Putamen (tissue), 1 donor: ENCODE measurements at places on chromosomes 3 and 15.
A peak's percentile ranks its signal among the peaks of the same experiment; 100 is the strongest.

DNA sequence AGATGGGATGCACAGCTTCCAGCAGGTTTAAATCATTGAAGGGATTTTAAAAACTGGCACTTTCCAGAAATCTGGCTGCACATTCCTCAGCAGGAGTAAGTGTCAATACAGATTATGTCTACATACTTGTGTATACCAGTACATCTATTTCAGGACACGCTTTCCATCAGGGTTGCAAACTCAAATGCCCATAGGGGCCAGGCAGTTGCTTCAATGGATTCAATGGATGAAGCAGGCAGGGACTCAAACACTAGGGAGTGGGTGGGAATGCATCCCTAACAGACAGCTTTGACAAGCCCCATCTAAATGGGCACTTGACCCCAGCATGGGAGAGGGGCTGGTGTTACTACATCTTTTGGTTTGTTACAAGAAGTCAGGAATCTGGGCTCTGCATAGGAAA, 136.8 kb downstream of the FOXP1 start:
- no peak for DNase-seq

DNA sequence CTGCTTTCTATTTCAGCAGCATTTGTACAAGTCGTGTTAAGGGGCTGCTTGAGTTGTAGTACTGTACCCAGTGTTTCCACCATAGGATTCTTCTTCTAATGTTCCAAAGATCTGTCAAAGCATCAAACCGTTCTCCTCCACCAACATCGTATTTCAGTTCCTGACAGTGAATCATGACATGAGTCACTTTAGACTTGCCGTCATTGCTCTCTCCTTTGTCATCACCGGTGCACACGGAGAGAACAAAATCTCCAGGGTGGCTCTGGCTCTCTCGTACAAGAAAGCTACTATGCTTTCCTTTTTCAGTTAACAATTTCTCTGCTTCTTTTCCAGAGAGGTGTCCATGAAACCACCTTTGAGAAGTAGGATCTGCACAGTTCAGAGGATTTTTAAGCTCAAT, 270.9 kb upstream of the CCDC54 start:
- peak; percentile 45 for DNase-seq

DNA sequence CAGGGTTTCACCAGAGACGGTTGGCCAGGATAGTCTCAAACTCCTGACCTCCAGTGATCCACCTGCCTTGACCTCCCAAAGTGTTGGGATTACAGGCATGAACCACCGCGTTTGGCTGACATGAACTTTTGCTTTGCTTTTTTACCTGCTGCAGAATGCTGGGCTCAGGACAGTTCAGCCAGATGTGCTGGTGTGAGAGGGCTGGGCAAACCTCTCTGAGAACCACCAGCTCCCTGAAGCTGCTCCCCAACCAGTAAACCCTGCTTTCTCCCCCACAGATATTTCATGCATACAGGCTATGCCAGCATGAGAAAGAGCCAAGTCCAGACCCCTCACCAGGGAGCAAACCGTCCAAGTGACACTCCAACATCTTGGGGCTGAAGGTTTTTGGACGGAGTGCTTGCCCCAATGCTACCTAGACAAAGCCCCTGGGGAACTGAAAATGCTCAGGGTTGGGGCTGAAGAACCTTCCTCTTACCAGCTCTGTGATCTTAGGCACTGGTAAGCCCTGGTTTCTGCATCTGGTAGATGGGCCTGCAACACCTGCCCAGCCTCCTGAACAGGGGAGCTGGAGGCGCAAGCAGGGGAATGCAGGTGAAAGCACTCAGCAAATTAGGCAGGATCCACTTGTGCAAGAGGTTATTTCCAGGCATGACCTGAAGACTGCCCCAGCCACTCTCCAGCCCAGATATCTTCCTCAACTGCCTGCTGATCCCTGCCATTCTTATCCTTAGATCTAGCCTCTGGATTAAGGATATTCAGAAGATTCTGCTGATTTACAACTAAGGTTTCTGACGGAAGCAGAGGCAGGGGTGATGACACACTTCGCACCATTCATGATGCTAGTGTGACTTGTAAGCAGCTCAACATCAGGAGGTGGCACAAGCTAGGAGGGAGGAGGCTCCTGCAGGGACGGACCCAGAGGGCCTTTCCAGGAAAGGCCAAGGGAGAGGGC, 78.8 kb downstream of the TLE3 start:
- no peak for DNase-seq

DNA sequence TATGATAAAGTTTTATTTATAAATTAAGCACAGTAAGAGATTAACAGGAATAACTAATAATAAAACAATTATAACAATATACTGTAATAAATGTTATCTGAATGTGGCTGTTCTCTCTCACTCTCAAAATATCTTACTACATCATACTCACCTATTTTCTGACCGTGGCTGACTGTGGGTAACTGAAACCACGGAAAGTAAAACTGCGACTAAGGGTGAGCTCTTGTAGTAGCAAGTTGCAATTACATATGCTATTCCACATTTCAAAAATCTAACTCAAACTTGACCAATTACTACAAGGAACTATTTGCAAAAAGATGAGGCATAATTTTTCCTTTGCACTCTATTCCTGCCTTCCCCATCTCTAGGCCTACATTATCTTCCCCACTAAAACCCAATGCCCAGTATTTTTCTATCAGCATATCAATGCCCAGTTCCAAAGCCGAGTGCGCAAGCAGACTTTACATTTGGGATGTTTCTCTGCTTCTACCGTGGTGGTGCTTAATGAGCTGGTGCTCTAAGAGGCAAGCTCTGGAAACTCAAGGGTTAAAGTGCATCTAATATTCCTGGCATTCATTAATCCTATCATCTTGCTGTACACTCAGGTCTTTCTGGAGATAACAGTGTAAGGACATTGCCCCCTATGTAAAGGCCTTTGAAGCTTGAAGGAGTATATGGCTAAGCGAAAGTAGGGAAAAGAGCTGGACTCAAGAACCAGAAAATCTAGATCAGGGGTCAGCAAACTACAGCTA, 6.7 kb downstream of the PCYT1A start:
- no peak for DNase-seq

GRCh38 chr3:127371334-127371733, 83.5 kb upstream of the PRR20G start:
- no peak for DNase-seq

DNA sequence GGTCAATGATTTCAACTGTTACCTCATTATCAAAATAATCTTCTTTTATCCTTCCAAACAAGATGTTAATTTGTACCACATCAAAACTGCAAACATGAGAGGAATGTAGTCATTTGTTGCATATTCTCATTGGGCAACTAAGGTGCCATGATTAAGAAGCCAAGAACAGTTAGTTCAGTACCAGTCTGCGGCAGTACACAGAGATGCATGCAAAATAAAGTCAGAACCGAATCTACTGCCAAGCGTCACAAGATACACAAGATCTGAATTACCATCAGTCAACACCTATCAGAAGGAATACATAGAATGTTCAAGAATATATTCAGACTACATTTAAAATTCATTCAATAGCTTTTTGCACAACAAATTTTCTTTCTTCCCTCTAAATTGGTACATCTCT, 127.6 kb upstream of the SPATA12 start:
- DNase-seq, result no peak

DNA sequence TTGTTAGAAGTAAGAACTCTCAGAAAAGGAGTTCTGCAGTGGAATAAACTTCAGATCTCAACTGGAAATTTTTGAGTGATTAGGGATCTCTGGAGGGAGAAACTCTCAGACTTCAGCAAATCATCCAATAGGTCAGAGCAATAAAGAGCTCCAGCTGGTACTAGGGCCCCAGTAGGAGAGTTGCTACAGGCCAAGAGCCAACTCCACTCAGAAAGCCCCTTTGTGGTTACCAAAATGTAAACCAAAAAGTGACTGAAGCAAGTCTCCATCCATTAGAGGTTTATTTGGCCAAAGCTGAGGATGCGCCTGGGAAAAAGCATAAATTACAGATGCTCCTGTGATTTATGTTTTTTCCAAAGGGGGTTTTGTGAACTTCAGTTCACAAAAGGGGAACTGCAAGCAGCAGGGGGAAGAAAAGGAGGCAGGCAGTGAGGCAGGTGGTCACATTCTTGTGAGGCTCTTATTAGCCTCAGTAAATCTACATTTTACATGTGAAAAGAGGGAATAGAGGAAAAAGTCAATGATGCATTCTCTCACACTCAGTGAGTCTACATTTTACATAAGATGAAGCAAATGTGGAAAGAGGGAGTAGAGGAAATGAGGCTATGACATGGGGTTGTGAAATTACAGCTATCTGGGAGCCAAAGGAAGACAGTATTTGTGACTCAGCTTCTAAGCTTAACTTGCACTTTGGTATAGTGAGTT, 92.4 kb upstream of the DAZL start:
- DNase-seq, result no peak

DNA sequence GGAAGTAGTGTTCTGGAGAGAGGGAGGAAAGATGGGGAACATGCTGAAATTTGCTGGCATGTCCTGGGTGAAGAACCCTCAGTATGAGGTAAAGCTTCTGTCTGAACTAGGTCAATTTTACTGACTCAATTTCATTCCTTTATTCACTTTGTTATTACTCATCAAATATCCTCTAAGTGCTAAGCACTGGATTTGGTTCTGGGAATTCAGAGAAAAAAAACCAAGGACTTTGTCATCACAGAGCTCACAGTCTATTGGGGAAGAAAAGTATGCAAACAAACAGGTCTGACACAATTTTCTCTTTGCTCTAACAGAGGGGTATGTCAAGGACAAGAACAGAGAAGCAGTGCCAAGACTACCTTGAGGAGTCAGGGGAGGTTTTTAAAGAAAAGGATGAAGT, 68.0 kb downstream of the TFG start:
- no peak for DNase-seq

DNA sequence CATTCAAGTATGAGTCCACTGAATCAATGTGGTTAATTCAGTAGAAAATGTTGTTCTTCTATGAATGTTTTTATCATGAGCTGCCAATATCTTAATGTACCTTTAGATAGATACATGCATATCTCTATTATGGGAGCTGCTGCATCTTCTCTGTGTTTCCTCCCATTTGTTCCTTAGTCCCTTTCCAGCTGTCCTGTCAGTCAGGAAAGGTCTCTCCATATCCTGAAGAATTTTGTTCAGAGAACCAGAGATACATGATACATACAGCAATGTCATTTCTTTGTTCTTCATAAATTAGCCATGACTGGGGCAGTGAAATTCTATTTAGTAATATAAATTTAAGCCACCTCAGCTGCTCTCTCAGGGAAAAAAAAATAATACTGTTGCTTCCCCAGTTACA, 103.7 kb downstream of the P3H2 start:
- no peak for DNase-seq

DNA sequence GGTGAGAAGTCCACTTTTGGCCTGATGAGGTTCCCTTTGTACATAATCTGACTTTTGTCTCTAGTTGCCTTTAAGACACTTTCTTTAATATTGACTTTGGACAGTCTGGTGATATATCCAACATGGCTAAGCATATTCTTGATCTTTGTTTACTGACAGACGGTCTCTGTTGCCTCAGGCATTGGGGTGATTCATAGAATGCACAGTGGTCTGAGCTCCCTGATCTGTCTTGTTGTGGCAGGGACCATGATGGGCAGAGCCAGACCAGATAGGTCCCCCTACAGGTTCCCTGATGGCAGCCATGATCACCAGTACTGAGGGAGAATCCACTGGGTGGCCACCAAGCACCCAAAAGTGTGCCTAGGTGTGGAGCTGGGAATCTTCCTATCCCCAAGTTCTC, 678.1 kb downstream of the MCTP2 start:
- no peak for DNase-seq

- DNase-seq, result no peak
Observed at GRCh38 chr15:63915209-63915872, 81.6 kb upstream of the HERC1 start.

DNA sequence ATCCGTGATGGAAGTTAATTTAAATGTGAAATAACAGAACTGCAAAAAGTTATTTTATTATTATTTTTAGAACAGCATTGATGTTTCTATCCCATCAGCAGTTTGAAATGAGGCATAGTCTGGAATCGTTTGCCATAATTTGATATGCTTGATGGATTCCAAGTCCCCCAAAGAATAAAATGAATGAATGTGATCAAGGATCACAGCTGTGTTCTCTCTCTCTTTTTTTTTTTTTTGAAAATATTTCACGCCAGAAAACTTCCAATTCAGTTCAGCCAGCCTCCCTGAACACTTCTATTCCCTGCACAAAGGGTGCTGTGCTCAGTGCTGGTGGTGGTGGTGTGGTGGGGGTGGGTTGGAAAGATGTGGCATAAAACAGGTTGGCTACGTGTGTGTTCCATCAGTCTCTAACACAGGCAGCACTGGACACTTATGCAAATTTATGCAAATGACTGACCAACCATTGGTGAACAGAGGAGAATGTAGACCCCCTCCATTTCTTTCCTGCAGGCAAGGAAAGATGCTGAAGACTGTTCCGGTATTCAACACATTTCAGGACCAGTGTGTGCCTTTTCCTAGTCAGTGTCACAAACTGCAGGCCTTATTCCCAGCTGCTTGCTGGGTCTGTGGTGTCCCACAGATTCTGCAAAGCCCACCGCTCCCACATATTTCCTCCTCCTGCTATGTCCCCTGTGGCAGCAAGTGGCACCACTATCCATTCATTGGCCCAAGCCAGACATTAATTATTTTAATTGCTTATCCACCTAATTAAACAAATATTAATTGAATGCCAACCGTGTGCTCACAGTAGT, 10.6 kb downstream of the ARNT2 start:
- no peak for DNase-seq

DNA sequence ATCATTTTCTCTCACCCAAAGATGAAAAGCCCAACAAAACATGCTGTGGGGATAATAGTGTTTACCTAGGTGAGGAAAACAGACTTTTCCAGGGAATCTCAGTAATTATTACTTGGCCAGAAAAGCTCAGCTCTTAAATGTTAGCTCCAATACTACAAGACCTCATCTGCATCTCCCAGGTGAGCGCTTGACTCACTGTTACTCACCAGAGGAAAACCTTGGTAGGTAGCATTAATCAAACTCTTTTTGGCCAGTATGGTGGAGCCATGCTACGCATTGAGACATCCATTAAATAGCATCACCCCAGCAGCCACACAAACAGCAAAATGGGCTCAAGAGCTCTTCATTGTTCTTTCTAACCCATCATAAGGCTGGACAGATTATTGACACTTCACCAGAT, 99.0 kb downstream of the TIGIT start:
- DNase-seq, result no peak

- DNase-seq, result no peak
Observed at GRCh38 chr15:49977306-49977705, 141.7 kb downstream of the ATP8B4 start.

DNA sequence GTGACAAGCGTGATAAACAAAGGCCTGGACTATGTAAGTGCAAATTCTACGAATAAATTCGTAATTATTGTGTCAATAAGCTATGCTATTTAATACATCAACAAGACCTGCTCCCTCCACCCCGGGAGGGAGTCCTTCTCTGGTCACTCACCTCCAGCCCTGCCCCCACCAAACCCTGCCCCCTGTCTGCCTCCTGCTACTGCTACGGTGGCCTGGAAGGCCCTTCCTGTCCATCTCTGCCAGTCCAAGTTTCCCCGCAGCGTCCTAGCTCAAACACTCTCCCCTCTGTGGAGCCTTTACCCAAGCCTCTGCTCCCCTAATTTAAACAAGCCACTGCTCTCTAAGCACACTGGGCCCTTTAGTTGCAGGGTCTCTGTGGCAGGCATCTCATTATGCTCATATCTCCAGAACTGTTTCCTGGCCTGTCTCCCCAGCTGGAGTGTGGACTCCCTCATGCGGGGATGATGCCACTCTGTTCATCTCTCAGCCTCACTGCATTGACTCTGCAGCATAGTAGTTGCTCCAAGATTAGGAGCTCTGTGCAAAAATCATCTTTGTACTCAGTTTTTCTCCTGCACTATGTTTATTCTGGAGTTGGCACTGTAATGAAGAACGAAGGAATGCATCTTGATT, 241.2 kb downstream of the NTRK3 start:
- no peak for DNase-seq

GRCh38 chr15:99916668-99917223, 183.5 kb upstream of the LYSMD4 start:
- no peak for DNase-seq
